Fibroblast of the aortic adventitia (primary cell): ENCODE measurements at places on chromosomes 1 and 21. TPM values are rescaled to one million over a fixed set of nuclear protein-coding genes. Genes with fewer than 3 reads are reported as not detected.

DNA sequence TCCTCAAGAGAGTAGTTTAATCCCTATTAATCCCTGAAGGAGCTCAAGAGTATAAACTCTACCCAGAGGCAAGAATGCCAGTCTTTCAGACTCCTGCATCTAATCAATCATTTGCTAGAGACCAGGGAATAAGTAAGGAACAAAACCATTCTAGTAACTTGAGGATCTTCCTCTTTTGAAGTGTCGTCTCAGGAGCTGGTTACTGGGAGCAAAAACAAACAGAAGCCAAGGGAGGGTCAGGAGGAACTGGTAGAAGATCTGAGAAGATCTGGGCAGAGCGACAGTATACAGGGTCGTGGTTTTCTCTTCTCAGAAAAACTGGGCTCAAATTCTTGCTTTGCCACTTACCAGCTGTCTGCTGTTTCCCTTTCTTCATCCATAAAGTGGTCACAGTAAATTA, 69.3 kb downstream of the RPS6KA1 start:
- no peak for DNase-seq

DNA sequence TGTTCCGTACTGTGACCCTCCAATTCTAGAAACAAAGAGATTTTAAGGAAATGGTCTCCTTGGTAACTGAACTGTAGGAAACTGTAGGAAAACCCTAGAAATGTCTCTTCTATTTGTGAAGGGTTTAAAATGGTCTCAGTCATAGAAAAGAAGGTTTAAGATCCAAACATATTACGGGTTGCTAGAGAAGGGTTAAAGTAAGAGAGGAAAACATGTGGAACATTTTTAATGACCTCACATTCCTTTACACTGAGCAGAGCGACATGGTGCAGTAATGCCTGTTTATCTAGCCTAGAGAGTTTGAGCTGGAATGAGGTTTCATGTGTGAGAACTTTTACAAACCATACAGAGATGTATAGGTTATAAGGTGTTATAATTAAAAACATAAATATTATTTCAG, 36.9 kb upstream of the C1orf105 start:
- DNase-seq = peak; percentile 53

DNA sequence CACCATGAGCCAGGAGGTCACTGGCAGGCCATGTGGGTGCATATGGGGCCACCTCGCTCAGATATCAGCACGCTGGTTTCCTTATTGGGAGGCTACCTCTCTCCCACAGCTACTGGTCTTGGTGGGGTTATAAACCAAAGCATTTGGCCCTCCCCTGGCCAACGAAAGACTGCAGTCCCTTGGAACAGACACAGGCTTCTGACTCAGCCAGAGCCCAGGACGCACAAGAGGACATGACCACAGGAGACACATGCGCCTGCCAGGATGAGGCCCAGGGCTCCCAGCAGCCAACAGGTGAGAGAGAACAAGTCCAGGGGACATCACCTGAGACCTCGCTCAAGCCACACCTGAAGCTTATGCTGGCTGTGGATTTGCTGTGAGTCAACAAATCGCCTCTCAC, 13.8 kb downstream of the NPHP4 start:
- DNase-seq = no peak

DNA sequence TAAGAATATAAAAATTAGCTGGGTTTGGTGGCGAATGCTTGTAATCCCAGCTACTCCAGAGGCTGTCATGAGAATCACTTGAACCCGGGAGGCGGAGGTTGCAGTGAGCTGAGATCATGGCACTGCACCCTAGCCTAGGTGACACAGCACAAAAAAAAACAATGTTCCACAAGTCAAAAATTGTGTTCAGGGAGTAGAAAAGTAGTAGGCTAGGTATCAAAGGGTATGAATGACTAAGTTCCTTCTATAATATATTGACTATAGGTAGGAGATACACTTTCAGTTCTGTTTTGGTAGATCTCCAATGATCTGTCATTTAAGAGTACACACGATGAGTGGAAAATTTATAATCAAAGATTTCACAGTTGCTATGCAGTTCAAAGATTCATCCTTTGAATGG, 16.7 kb downstream of the USP48 start:
- no peak for DNase-seq

- DNase-seq = no peak
Measured at GRCh38 chr1:109756848-109757521, 6.7 kb downstream of the EPS8L3 start.

- DNase-seq = peak; percentile 42
Measured at GRCh38 chr1:46532498-46533178, 18.8 kb downstream of the KNCN start.

- DNase-seq = no peak
Measured at GRCh38 chr21:42578761-42579415, 65.2 kb downstream of the SLC37A1 start.

DNA sequence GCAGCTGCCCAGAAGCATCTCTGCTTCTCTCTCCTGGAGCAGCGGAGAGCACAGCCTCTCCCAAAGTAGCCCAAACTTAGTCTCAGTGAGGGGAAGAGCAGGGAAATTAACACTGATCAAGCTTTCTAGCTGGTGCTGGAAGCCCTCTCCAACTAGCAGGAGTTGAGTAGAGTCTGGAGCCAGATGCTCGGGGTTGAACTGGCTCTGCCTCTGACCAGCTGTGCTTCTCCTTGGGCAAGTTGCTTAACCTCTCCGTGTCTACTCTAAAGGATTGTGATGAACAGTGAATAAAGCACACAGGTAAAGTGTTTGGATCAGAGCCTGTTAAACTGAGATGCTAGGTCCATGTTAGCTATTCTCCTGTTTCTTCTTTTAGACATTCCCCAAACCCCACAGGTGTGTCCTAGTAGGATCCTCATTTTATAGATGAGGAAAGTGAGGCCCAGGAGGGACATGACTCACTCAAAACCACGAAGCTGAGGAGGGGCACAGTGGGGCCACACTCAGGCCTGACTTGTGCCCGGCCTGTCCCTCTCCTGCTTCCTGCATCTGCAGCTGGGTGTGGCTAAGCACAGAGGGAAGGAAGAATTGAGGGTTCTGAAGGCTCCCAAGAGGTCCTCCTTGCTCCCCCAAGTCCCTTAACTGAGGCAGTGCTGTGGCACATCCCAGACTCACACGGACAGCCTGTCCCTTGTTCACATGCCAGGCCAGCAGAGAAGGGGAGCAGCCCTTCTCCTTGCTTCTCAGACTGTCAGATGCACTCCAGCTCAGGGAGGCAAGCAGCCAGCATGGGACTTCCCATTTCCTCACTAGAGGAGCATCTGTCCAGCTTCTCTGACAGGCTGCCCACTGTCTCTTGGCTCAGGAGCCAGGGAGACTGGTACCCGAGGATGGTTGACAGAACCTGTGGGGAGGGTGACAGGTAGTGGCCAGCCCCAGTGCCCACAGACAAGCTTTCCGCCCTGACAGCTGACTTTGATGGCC, 152.0 kb upstream of the IGSF21 start:
- DNase-seq = no peak

- no peak for DNase-seq
Measured at GRCh38 chr1:10791105-10791951, 5.1 kb downstream of the CASZ1 start.

- DNase-seq = no peak
Measured at GRCh38 chr1:67792741-67793458, 40.4 kb downstream of the GNG12 start.

Gene SPRR2E
- total RNA-seq = not detected in 2 replicates

Gene PEAR1
- total RNA-seq = 4.8 and 10.8 TPM in 2 replicates

Gene FHAD1
- 0.63 and 0.74 TPM in 2 replicates for total RNA-seq

Gene VWA5B1
- total RNA-seq = not detected in 2 replicates
